SK-N-SH (cell line): ENCODE measurements at places on chromosomes 13 and 19.

GRCh38 chr19:10719466-10719961 lies 1.6 kb downstream of the DNM2 start:
- no peak for DNase-seq

GRCh38 chr19:29266001-29266400 lies 53.0 kb upstream of the UQCRFS1 start:
- DNase-seq: no peak

GRCh38 chr13:92886535-92887077 lies 340.0 kb upstream of the GPC6 start:
- no peak for DNase-seq

DNA sequence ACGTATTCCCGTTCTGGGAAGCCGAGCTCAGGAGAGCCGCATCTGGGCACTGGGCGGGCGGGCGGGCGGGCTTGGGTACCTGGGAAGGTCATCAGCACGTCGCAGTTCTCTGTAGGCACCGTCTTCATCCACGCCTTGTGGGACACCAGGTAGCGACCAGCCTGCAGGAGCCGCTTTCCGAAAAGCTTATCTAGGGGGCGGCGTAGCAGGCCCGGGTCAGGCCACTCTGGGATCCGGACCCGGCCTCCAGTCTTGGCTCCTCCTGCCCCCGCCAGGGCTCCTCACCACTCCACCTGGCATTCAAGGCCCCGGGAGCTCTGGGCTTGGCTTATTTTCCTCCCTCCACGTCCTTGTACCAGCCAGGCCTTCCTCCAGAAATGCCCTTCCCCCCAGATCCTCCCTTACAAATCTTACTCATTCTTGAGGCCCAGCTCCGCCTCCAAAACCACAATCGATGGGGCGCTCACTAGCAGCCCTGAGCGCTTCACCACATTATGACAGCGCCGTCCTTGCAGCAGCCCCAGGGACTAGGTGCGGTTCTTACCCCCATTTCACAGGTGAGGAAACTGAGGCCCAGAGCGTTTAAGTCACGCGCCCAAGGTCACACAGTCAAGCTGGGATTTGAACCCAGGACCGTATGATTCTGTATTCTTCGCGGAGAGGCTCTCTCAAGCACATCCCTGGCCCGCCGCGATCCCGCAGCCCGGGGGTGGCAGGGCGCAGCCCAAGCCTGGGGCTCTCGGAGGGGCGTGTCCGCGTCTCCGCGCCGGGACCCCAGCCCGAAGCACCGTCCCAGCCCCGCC lies 843 bp downstream of the ANO8 start:
- DNase-seq: no peak

DNA sequence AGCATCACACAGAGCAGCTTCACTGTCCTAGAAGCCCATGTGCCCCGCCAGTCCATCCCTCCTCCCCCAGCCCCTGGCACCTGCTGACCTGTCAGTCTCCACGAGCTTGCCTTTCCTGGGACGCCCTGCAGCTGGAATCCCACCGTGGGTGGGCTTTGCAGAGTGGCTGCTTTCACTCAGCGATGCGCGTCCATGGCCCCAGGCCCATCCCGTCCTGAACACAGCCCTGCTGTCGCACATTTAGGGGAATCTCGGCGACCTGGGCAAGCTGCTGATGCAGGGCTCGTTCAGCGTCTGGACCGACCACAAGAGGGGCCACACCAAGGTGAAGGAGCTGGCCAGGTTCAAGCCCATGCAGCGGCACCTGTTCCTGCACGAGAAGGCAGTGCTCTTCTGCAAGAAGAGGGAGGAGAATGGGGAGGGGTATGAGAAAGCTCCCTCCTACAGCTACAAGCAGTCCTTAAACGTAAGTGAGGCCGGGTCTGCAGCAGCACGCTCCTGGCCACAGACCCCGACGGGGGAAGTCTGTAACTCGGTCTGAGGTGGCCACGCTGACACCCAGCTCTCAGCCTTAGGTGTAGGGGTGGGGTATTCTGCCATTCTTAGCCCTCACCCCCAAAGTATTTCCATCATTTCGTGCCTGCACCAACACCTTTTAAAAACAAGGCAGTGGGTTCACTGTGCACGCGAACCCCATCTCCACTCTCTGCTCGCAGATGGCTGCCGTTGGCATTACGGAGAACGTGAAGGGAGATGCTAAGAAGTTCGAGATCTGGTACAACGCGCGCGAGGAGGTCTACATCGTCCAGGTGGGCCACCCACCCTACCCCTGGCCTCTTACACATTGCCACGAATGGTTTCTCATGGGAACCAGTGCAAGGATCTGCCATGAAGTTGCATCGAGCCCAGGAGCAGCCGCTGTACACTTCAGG lies 18.3 kb upstream of the F7 start:
- DNase-seq: no peak

DNA sequence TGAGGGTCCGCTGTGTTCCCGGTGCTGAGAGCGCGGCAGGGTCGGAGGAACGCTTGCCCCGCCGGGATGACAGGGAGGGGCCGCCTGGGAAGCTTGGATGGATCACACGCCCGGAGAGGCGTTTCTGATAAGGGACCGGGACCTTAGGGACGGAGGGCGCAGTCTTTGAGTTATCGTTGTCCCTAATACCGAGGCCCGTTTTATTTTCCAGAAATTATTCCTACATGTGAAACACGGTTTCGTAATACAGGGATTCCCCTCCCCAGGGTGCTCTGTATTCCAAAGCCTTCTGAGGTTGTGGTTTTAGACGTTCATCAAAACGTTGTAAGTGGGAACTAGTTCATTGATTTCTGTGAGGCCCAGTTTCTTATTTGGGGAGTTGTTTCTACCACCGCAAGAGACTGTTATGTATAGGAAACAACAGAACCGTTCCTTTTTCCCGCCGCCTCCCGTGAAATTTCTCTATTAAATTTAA lies 752 bp downstream of the PDCD5 start:
- DNase-seq: peak; percentile 55

GRCh38 chr13:51931606-51932005 lies 69.8 kb downstream of the CCDC70 start:
- DNase-seq: no peak
